ENCODE measurements at places on chromosomes 16 and 17.

DNA sequence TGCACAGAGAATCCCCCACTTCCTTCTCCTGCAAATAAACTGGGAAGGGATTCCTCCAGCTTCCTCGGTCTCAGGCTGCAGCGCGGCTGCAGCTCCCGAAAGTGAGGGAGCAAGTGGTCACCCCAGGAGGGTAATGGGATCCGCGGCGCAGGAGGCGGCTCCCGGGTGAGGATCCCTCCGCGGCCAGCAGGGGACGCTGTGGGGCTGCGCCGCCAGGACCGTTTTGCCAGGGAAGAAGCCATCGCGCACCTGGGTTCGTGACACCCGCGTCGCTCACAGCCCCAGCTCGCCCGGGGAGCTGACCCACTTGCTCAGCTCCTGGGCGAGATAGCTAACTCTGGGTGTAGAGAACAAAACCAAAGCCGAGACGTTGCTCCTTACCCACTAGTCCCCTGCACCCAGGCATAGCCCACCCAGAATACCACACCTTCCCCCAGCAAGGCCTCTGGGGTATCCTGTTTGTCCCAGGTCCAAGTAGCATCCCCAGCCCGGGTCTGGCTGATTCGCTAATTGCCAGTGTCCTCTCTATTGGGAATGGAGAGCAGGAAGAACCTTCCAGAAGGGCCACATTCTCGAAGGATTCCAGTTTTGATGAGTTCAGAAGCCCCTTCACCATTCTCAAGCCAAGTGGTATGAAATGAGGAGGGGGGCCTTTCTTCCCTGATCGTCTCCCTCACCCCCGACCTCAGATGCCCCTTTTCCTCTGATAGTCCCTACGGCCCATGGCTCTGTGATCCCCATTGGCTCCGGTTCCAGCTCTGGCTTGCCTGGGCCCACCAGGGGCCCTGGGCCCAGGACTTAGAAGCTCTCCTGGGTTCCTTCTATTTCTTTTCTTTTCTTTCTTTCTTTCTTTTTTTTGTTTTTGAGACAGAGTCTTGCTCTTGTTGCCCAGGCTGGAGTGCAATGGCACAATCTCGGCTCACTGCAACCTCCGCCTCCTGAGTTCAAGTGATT lies 14.1 kb downstream of the CYGB start:
- peak; percentile 86 for DNase-seq

GRCh38 chr17:81898029-81898866 lies 3.8 kb upstream of the NPB start:
- no peak for DNase-seq

- no peak for DNase-seq
Observed at GRCh38 chr16:69513180-69513966, 52.4 kb upstream of the NFAT5 start.

DNA sequence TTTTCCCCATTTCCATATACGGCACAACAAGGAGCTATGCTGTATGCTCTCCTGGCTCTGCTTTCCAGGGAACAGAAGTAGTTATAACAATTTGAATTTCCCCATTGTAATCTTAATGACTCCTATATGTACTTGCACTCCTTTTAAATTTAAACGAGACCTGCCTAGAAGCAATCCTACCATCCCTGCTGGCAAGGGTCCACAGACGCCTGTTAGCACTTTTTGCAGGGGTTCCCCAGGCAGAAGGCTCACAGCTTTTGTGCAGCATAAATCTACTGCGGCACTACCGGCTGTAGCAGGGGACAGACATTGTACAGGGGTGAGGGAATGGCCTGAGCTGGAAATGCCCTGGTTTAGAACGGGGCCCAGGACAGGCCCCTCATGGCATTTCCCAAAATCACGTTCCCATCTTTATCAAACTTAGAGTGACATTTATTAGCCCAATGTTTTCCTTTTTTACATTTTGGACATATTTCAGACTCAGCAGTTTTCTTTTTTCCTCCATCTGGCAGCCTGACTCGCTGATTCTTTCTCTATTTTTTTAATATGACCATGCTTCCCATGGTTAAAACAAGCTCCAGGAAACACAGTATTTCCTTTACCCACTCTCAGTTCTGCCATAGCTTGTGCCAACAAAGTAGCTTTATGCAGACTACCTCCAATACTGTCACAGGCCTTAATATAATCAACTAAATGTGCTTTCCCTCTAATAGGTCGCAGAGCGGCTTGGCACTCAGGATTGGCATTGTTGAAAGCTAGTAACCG lies 35.4 kb upstream of the USP22 start:
- no peak for DNase-seq

DNA sequence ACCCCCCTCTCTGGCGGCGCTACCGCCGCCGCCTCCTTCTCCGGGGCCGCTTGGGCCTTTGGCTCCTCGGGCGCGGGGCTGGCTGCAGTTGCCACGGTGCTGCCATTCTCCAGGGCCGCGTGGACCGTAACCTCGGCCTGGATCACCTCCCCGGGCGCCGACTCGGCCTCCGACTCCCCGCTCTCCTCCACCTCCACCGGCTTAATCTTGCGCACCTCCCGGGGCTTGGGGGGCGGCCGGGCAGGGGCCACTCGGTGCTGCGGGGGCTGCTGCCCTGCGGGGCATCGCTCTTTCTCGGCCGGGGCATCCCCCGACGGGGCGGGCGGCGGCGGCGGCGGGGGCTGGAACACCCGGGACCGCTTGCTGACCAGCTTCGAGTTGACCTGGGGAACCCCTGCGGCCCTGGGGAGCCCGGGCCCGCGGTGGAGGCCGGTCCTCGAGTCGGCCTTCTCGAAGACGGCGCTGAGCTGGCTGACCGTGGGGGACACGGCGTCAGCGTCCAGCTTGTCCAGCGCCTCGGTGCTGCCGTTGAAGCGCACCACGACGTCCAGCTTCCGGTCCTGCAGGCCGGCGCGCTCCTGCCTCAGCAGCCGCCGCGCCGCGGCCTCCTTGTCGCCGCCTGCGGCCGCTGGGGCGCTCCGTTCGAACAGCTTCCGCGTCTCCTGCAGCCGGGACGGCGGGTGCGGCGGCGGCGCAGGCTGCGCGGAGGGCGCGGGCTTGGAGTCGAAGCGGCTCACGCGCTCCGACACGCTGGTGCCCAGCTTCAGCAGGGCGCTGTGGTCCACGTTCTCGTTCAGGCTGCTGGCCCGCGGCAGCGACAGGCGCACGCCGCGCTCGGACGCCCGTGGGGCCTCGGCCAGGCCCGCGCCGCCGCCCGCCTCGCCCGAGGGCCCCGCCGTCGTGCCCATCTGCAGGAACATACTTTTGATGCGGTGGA lies 792 bp downstream of the PPP1R9B start:
- peak; percentile 76 for DNase-seq

- no peak for DNase-seq
Observed at GRCh38 chr16:3490911-3491629, 4.2 kb downstream of the C16orf90 start.

- DNase-seq = no peak
Observed at GRCh38 chr16:77509051-77509450, 74.2 kb upstream of the ADAMTS18 start.

- no peak for DNase-seq
Observed at GRCh38 chr17:9670596-9670995, 25.3 kb downstream of the USP43 start.

DNA sequence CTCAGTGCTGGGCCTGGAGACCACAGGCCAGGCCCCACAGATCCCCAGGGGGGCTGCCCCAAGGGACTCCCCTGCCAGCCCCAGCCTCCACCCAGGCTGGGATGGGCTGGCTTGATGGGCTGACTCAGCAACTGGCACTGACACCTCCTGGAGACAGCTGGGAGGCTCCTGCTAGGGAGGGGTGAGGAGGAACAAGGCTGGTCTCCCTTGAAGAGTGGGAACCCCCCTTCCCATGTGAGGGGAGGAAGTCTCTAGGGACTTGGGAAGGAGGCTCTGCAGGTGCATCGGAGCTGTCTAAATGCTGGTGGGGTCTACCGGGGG lies 10.4 kb downstream of the NHERF1 start:
- no peak for DNase-seq

DNA sequence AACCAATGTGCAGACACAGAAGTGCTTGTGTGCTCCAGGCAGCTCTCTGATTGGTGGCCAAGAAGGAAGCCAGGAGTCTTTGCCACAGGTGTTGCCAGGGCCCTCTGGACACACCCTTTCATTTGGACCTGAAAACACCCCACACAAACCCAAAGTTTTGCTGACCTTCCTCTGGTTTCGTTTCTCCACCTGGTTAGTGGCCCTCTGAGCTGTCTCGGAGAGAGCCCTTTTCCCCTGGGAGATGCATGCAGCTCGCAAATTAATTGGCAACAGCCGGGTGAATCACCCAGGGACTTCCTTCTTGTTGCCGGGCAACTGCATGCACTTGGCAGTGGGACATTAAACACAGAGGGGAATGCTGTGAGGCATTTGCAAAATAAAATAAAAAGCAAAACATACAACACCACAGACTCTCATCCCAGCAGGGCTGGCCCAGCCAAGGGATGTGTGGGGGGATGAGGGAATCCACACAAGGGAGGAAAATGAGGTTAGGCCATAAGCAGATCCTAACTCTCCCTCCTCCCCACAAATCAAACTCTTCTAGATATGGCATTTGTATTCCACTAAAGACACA lies 286.6 kb downstream of the SOX9 start:
- no peak for DNase-seq

DNA sequence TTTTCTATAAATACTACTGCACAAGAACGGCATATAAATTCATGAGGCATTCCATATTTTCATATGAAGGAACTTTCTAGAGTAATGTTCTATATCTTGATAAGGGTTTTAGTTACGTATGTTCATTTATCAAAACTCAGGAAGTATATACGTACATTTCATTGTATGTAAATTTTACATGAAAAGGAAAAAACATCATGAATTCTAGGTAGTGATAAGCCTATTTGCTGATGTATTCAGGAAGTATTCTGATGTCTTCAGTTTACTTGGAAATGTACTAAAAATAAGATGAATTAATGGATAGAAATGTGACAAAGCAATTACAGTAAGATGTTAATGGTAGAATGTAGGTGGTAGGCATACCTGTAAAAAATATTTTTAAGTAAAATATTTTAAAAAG lies 4.7 kb downstream of the DGKE start:
- DNase-seq = no peak

GRCh38 chr17:11245187-11245586 lies 4.2 kb downstream of the SHISA6 start:
- DNase-seq = no peak

DNA sequence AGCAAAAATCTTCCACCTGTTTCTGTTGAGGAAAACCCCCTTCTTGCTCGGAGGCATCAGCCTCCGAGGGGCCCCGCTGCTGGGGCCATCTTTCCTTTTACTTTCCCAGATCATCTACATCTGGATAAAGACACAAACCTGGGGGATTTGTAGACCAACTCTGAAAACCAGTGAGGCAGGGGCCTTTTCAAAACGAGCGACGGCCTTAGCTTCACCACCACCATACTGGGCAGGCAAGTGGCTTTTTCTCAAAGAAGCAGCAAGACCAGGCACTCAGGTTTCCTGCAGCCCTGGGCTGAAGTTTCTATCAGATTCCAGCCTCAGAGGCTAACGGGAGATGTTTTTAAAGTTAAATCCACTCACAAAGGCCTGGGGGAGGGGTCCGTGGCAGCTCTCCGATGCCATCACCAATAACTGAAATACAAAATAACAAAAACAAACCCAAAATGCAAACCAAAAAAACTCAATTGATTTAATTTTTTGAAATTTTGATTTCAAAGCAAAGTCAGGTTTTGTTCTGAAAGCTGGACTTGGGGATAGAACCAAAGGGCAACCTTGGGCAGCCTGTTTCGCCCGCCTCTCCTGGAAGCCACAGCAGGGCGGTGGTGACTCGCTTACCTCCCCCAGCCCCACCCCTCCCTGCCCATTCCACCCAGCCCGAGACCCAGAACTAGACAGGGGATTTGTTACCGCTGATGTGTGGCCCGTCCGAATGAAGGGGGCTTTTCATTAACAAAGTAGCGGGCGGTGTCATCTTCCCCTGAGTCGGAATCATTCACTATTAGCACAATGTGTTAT lies 55.8 kb downstream of the SALL1 start:
- no peak for DNase-seq

DNA sequence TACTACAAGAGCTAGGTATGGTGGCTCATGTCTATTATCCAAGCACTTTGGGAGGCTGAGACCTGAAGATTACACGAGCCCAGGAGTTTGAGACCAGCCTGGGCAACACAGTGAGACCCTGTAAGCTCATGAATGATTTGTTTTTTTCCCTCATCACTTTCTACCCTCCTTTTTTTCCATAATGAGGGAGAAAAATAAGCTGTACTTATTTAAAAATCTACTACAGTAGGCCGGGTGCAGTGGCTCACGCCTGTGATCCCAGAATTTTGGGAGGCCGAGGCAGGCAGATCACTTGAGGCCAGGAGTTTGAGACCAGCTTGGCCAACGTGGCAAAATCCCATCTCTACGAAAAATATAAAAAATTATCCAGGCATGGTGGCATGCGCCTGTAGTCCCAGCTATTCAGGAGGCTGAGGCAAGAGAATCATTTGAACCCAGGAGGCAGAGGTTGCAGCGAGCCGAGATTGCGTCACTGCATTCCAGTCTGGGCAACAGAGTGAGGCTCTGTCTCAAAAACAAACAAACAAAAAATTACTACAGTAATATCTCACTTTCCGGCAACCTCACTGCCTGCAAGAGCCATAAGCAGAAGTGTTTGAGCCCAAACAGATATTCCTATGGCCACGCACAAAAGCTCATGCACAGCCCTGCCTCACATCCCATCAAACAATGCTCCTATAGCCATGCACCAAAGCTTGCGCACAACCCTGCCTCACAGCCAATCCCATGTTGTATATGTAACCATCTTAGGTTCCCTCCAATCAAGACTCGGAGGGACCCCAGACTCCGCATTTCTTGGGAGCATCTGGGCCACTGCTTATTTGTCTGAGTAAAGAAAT lies 37.4 kb downstream of the TK2 start:
- DNase-seq = no peak

DNA sequence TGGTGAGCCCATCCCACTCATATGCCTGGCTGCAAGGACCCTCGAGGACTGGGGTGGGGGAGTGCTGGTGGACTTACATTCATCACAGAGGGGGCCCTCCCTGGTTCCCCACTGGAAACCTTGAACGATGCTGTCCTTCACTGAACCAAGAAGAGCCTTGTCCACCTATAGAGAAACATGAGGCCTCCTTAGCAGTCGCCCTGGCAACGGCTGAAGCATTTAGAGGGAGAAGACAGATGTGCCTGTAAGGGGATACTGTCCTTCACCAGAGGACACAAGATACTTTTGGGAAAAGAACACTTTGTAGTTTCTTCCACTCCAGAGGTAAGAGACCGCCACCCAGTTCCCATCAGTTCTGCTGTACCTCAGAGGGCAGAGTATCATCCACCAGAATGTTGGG lies 6.5 kb downstream of the HIGD1B start:
- DNase-seq = no peak

- DNase-seq = peak; percentile 43
Observed at GRCh38 chr17:39096508-39097149, 54.8 kb downstream of the PLXDC1 start.
